Cardiac ventricle fibroblast (primary cell): ENCODE measurements at places on chromosomes 5 and 9. TPM values are rescaled to one million over a fixed set of nuclear protein-coding genes. Genes with fewer than 3 reads are reported as not detected.

Gene MAMDC2
- total RNA-seq: 0.81 and 2.0 TPM in 2 replicates

Gene PCDHGB5
- 32.0 and 38.0 TPM in 2 replicates for total RNA-seq

Gene CAMK4
- 0.44 and 0.94 TPM in 2 replicates for total RNA-seq

Gene PDZD2
- total RNA-seq: 3.7 and 6.8 TPM in 2 replicates

Gene ANKRD20A1
- total RNA-seq: not detected in 2 replicates

Gene IL9
- total RNA-seq: not detected in 2 replicates

Gene SLC27A6
- total RNA-seq: 1.6 TPM in 1 of 2 replicates, not detected in the other

Gene LCN9
- total RNA-seq: not detected in 2 replicates

Gene PCDHGA8
- 1.4 and 1.5 TPM in 2 replicates for total RNA-seq

Gene TAS2R1
- total RNA-seq: not detected in 2 replicates

Gene HK3
- total RNA-seq: not detected in 2 replicates

Gene PROB1
- total RNA-seq: 1.2 and 2.1 TPM in 2 replicates

Gene ALDH1A1
- 1.6 and 3.5 TPM in 2 replicates for total RNA-seq

Gene HNRNPA0
- total RNA-seq: 13.2 and 14.2 TPM in 2 replicates

Gene DCAF10
- total RNA-seq: 14.6 and 34.6 TPM in 2 replicates

Gene TMEM215
- total RNA-seq: not detected in 2 replicates

Gene PDE8B
- not detected in 2 replicates for total RNA-seq

Gene PCDHB13
- total RNA-seq: 1.4 and 1.7 TPM in 2 replicates

Gene RNF14
- total RNA-seq: 36.9 and 46.1 TPM in 2 replicates

Gene TPM2
- 721 and 812 TPM in 2 replicates for total RNA-seq

Gene SLCO6A1
- total RNA-seq: not detected in 2 replicates

Gene TMOD1
- total RNA-seq: 0.06 and 0.39 TPM in 2 replicates

Gene ROPN1L
- total RNA-seq: 0.54 TPM in 1 of 2 replicates, not detected in the other

Gene SLC46A2
- not detected in 2 replicates for total RNA-seq

Gene NIPAL4
- total RNA-seq: 0.93 TPM in 1 of 2 replicates, not detected in the other

Gene HAND1
- not detected in 2 replicates for total RNA-seq

Gene IL7R
- total RNA-seq: 0.06 TPM in 1 of 2 replicates, not detected in the other

Gene IL31RA
- total RNA-seq: 0.20 and 0.31 TPM in 2 replicates

Gene TUSC1
- total RNA-seq: 5.7 and 8.0 TPM in 2 replicates

Gene MARVELD2
- 0.24 TPM in 1 of 2 replicates, not detected in the other for total RNA-seq

Gene PCDHA7
- total RNA-seq: 0.15 and 0.56 TPM in 2 replicates

Gene DDX31
- 11.9 and 13.5 TPM in 2 replicates for total RNA-seq

Gene CLIC3
- total RNA-seq: 0.83 and 3.2 TPM in 2 replicates

Gene TAF11L5
- total RNA-seq: not detected in 2 replicates

Gene DMRT1
- total RNA-seq: not detected in 2 replicates

Gene GPR150
- 0.20 and 0.31 TPM in 2 replicates for total RNA-seq

Gene MTAP
- 18.0 and 19.6 TPM in 2 replicates for total RNA-seq

Gene DOCK2
- 0.44 and 1.7 TPM in 2 replicates for total RNA-seq

Gene INSL6
- not detected in 2 replicates for total RNA-seq

Gene CTSV
- total RNA-seq: not detected in 2 replicates

Gene CARD19
- total RNA-seq: 56.8 and 59.7 TPM in 2 replicates

Gene PDE6A
- total RNA-seq: not detected in 2 replicates

Gene NUTM2F
- total RNA-seq: not detected in 2 replicates

Gene NCS1
- total RNA-seq: 12.7 and 13.5 TPM in 2 replicates

Gene FOXD4L3
- total RNA-seq: 0.34 TPM in 1 of 2 replicates, not detected in the other

Gene CHSY3
- 4.5 and 6.3 TPM in 2 replicates for total RNA-seq

Gene GRIN1
- total RNA-seq: 0.29 TPM in 1 of 2 replicates, not detected in the other

Gene SPATA31A5
- not detected in 2 replicates for total RNA-seq

Gene ABO
- 0.06 TPM in 1 of 2 replicates, not detected in the other for total RNA-seq

Gene IFNE
- 0.34 and 0.56 TPM in 2 replicates for total RNA-seq

Gene ACER2
- 9.5 and 10.5 TPM in 2 replicates for total RNA-seq

Gene CCL21
- 0.81 TPM in 1 of 2 replicates, not detected in the other for total RNA-seq

Gene FCN2
- not detected in 2 replicates for total RNA-seq
